M059J (cell line): ENCODE measurements at places on chromosomes 11 and 22. TPM values are rescaled to one million over a fixed set of nuclear protein-coding genes. Genes with fewer than 3 reads are reported as not detected.

CATSPERZ gene
- not detected in 2 replicates for total RNA-seq

ARAP1 gene
- total RNA-seq: 17.7 and 44.7 TPM in 2 replicates

CECR2 gene
- not detected in 2 replicates for total RNA-seq

P2RX6 gene
- 2.1 and 3.6 TPM in 2 replicates for total RNA-seq

MUC15 gene
- total RNA-seq: 1.6 and 6.0 TPM in 2 replicates

TIMM8B gene
- 77.2 and 89.5 TPM in 2 replicates for total RNA-seq

- DNase-seq: no peak
Measured at GRCh38 chr11:23010790-23011335, 150.6 kb upstream of the CCDC179 start.

DNA sequence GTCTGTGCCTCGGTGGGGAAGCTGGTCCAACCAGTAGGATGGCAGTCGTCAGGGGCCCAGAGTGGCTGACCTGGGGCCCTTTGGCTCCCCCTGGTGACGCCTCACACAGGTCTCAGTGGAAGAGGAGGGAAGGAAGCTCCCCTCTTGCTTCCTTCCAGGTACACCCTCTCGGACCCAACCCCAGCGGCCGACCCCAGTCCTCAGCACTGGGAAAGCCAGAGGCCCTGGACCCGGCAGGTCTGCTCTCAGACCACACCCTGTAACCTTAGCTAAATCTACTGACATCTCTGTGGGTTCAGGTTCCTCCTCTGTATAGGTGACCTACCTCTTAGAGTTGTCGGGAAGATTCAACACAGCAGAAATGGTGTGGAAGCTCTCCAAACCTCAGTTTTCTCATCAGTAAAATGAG lies 3.4 kb upstream of the SCUBE1 start:
- DNase-seq: peak; percentile 38

- DNase-seq: no peak
Measured at GRCh38 chr11:126514061-126514693, 158.7 kb downstream of the ST3GAL4 start.

DNA sequence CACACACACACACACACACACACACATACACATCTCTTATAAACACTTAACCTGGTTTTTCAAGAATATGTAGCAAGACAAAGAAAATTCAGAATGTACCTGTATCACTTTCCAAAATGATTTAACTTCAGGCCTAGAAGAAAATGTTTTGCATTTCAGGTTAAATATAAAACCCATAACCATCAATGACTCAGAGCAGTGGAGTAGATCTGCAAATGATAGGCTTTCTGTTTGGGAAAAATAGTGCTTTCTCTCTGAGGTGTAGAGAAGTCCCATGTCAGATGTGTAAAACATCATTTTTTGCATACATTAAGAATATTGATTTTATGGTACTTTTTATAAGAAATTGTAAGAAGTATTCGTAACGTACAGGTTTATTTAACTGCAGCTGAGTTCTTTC lies 116.9 kb downstream of the STK33 start:
- no peak for DNase-seq

DNA sequence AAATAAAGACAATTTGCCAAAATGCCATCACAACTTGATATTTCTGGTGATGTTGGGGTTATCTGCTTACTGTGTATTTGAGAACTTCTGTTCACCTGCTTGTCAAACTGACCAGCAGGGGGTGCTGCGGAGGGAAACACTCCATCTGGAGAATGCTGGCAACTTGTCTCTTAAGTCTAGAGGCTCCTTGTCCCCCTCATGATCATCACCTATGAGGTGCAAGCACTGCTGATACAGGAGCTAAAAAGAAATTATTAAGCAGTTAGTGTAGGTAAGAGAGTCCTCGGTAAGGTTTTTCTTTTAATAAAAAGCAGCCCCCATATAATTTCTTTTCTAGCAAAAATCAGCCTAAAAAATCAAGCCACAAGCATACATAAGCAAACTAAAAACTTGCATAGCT lies 32.7 kb upstream of the GLYATL1B start:
- peak; percentile 41 for DNase-seq

DNA sequence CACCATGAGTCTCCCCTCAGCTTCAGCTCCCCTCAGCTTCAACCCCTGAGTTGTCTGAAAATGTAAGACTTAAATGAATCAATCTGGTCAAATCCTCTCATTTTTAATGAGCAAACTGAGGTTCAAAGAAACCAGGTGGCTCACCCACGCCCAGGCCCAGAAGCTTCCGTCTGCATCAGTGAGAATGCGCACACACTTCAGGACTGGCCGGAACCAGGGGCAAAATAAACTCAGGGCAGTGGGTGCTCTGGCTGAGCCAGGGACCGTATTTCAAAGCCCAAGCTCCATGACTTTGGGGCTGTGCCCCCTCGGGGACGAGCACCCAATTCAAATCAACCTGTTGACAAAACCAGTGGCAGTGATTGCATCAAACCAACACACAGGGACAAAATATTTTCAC lies 3.1 kb downstream of the SULT4A1 start:
- no peak for DNase-seq

DNA sequence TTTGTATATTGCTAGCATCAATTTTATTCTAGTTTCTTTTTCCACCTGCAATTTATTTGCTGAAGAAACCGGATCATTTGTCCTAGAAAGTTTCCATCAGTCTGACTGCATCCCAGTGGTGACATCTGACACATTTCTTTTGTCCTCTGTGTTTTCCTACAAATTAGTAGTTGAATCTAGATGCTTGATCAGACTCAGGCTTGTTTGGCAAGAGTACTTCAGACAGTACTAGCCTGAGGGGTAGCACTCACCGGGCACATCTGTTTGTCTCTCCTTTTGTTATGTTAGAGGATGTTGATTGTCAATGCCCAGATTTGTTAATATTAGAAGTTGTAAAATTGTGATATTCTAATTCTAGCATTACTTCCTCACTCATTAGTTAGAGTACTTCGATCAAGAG lies 204.8 kb downstream of the SWAP70 start:
- peak; percentile 19 for DNase-seq

- no peak for DNase-seq
Measured at GRCh38 chr11:110431674-110432073, 1.9 kb downstream of the FDX1 start.

DNA sequence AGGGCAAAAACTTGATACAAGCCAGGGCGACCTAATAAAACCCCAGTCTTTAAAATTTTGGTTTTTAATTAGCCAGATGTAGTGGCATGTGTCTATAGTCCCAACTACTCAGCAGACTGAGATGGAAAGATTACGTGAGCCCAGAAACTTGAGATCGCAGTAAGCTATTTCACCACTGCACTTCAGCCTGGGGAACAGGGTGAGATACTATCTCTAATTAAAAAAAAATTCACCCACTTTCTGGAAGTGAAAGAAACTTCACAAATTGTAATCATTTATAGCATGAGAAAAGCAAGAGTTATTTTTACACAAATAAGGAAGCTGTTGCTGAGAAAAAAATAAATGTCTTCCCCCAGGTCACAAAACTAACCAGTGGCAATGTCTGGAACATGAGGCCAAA lies 882 bp upstream of the GLYATL2 start:
- DNase-seq: no peak

DNA sequence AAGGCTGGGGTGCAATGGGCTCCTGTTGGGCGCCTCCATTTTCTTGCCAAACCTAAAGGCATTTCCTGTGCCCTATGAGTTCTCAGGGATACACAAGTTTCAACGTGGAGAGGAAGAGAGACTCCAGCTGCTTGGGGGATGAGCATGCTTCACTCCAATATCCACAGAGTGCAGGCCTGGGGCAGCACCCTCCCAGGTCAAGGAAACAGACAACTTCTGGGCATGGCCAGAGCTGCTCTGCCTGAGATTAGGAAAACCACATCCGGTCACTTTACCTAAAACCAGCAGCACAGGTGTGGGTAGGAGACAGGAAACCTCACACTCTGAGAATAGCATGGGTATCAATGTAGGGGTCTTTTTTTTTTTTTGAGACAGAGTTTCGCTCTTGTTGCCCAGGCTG lies 28.7 kb downstream of the TMEM184B start:
- DNase-seq: no peak

GRCh38 chr22:37926771-37927636 lies 20.9 kb downstream of the MICALL1 start:
- no peak for DNase-seq

GRCh38 chr11:102836290-102836875 lies 7.0 kb downstream of the MMP3 start:
- DNase-seq: peak; percentile 40

GRCh38 chr22:27635435-27635834 lies 166.1 kb downstream of the MN1 start:
- DNase-seq: no peak

DNA sequence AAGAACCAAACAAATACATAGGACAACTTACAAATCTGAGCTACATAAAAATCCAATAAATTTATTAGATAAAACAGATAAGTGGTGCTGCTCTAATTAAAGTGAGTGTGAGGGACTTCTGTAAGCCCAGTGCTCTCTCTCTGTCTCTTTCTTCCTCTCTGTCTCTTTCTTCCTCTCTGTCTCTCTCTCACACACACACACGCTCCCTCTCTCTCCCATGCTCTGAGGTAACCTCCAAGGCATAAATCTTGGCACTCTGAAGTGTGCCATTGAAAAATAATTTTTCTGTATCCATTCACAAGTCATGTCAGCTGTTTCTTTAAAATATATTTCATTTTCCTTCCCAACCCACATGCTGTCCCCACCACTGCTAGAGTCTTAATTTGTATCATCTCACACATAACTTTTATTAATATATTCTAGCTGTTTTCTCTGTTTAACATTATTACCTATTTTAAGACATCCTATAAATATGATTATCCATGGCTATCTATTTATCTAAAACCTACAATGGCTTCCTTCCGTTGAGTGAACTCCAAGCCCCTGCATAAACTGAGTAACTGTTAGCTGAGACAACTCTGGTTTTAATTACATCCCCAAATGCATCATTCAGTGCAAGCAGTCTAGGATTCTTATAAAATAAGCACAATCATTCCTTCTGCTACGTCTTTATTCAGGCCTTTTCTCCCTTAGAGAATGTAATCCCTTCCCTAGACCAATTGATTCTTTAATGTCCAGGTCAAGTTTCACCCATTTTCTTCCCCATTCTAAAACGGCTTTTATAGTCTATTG lies 57.4 kb upstream of the SLC5A12 start:
- DNase-seq: no peak

DNA sequence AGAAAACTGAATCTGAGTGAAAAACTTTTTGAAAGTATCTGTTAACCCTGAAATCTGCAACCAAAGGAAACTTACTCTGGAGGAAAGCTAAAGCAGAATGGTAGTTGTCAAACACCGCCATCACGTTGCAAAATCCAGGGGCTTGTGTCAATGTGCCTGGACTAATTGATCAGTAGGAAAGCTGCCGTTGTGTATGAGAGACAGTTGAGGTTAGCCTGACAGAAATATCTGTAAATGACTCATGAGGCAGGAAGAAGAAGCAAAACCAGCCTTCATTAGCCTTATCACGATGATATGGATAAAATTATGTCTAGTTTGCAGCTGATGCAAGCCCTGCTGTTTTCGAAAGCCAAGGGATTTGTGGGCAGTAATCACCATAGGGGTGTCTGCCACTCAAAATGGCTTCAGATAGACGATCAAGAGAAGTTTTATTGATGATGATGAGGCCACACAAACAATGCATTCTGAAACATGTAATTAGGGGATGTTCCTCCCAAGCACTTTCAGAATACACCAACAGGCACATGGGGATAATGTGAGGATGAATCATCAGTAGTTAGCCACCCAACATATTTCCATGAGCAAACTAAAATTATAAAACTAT lies 8.9 kb downstream of the SCGB1A1 start:
- peak; percentile 68 for DNase-seq

DNA sequence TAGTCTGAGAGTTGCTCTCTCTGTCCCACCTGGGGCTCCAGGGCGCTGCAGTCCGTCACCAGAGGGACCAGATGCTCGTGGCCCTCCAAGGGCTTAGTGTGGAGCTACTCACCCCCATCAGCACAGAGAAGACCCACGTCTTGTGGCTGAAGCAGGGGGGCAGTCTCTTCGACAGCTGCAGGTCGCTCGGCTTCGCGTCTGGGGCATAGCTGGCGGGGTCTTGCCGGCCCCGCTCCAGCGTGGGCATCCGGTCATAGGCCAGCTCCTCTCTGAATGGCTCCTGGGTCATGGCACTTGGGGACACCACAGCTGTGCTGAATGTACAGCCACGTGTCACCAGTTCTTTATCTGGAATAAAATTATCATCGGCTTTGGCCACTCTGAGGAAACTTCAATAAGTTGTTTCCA lies 608 bp downstream of the MLC1 start:
- no peak for DNase-seq

DNA sequence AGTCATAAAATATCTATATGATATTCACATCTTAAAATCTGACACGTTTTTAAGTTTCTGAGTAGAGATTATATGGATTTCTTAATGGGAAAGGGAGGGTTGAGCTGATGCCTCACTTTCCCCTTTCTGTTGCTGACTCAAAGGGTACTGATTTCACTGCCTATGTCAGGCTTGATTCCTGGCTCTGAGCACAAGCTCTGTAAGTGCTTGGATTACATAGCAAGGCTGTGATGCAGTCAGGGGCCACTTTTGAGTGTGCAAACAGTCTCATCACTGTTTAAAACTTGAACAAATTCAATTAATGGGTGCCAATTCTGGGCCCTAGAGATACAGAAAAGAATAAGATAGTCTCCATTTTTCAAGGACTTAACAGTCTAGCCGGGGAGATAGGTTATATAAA lies 14.4 kb downstream of the ATXN10 start:
- DNase-seq: no peak

DNA sequence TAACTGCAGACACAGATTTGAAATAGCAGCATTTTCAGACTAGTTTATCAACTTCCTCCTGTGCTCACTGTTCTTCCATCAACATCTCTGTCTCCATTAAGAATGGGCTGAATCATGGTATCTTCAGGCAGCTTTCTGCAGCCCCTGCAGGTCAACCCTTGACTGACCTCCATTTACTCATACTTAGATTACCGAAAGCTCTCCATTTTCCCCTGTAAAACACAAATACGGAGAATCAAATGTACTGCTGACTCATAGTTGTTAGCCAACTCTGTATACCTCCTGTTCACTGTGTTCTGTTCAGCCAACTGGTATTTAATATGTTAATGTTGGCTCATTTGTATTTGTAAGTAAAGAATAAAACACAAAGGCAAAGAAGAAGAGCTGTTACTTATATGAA lies 364.0 kb downstream of the CASP12 start:
- DNase-seq: peak; percentile 61

GRCh38 chr11:111691176-111691575 lies 75.0 kb downstream of the PPP2R1B start:
- peak; percentile 29 for DNase-seq
